ENCODE measurements at places on chromosomes 3 and 15.

DNA sequence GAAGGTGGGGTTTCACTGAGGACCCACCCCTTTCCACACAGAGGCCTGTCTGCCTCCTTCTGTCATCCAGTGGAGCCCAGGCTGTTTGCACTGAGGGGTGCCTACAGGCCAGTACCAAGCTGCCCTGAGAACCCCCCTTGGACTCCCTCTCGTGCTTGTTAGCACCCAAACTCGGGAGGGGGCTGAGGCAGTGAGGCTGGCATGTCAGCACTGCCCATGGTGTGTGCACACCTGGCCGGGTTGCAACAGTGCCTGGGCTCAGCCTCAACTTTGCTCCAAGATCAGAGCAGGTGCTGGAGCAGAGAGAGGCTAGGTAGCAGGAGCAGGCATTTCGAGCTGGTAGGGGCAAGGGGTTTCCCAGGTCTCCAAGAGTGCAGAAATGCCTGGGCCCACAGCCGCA, 90.0 kb downstream of the PIK3R4 start:
- no peak for DNase-seq

- DNase-seq: peak; percentile 42
These were observed 218.5 kb downstream of the BBX start for GRCh38 chr3:107740992-107741896.

GRCh38 chr3:9247361-9247940, 2.0 kb downstream of the SRGAP3 start:
- no peak for DNase-seq

DNA sequence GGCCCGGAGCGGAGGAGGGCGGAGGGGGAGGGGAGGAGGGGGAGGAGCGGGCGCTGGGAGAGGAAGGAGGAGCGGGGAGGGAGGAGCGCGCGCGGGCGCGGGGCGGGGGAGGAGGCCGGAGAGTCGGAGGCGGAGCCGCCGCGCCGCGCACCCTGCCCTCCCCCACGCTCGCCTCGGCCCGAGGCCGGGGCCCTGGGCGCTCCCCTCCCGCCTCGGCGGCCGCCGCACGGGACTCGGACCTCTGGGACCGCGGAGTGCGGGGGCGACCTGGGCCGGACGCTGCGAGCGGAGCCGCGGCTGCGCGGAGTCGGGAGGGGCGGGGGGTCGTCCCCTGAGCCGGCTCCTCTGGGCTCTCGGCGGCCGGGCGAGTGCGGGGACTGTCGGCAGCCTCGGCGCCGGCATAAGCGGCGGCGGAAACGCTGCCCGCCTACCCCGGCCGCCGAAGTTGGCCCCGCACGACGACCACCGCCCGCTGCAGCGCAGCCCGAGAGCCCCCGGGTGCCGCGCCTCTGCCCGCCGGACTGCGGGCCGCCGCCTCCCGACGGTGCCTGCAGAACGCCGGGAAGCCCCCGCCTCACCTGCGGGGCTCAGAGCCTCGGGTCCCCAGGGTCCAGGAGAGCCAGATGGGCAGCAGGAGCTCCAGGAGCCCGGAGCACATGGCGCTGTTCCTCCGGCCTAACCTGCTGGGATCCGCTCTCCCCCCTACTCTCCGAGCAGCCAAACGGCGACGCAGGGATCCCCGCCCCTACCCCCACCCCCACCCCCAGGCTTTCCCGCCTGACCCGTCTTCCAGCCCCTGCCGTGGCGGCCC, 406 bp upstream of the GABRB3 start:
- no peak for DNase-seq

DNA sequence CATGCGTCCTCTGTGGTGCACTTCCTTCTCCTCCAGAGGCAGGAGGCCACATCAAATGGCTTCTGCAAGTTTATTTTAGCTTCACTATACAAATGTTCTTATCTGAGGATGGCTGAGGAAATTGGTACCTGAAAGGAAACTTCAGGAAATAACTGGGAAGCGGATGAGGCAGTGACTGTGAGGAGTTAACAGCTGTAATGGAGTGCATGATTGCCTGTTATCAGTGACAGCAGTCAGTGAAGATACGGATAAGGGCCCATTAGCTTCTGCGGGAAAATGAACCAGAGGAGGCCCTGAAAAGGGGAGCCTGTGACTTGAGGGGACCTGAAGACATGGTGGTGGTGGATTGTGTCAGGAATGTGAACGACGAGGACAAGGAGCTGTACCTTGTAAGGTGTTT, 51.8 kb downstream of the SPATA16 start:
- no peak for DNase-seq

- DNase-seq: no peak
These were observed 27.0 kb upstream of the CAPN3 start for GRCh38 chr15:42332331-42332730.

DNA sequence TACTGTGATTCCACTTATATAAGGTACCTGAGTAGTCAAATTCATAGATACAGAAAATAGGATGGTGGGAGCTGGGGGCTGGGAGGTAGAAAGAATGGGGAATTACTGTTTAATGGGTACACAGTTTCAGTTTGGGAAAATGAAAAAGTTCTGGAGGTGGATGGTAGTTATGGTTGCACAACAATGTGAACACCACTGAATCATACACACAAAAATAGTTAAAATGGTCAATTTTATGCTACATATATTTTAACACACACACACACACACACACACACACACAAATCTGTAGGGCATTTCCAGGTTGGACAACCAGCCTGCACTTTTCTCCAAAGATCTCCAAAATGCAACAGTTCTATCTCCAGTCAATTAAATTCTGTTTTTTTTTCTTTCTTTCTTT, 1.4 kb downstream of the CCDC32 start:
- no peak for DNase-seq

DNA sequence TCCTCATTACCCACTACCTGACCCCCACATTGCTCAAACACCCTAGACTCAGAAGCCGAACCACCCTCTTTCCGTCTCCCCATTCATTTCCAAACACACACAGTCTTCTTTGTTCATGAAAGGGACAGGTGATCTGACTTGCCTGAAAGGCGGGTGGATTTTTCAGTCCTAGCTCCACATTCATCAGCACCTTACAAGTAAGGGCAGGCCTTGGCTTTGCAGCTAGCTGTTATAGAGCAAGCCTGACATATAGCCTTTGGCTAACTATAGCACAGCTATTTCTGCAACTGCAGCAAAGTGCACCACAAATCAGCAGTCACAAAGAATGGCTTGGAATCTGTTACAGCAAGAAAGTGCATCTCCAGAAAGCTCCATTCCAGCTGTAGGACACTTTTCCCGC, 139.8 kb downstream of the XXYLT1 start:
- DNase-seq: no peak

- peak; percentile 5 for DNase-seq
These were observed 32.0 kb downstream of the AADACL2 start for GRCh38 chr3:151765685-151766084.

DNA sequence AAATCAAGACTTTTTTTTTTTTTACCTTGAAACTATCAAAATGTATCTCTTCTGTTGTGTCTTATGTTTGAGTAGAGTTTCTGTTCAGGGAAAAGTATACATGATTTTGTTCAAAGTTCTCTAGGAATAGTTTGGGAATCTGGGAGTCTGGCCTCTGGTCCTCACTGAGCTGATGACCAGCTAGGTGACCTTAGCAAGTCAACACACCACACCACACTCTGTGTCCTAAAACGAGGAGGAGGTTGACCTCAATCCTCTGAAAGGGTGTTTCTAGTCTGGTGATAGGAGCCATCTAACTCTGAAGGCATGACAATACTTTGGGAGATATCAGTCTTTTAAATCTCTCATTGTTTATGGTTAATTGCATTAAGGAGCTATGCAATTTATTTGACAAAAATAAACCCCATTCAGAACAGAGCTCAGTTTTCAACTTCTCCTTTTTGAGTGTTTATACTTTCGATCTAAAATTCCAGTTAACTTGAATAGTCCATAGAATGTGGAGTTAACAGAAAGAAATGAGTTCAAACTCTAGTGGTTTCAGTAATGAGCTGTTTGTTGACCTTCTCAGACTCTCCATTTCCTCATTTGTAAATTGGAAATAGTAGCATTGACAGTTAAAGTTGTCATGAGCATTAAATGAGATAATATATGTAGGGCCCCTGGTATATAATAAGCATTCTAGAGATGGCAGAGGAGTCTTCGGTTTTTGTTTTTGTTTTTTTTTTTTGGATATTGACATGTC, 112.2 kb upstream of the LRRN1 start:
- DNase-seq: no peak

DNA sequence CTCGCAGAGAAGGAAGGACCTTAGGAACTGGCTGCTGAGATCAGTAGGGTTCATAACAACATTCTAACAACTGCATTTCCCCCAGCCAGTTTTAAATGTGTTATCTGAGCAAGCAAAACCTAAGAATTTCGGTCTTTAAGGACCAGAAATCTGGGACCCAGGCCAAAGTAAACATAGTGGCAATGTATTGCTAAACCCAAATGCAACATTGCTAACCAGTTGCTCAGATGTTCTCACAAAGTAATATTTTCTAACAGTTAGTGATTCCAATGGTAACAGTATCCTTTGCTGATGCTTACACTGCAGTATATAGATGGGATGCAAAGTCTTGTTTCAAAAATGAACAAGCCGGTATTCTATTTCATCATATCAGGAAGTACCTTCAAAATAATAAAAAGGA, 254.3 kb downstream of the RYR3 start:
- DNase-seq: no peak

DNA sequence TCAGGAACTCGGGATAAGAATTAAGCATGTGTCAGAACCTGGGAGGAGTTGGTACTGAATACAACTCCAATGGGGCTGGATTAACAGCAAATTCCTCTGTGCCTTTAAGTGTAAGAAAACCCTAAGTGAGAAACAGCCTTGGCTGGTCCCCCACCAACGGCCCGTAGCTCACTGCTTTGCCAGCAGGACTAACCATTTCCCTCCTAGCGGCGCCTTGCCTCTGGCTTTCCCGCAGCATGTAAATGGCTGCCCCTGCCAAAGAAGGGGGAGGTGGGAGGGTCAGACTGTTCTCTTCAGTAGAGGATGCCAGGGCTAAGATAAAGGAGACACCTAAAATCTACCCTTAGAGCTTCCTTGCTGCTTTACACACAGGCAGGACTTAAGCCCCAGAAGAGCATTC, 51.0 kb upstream of the SH3GL3 start:
- no peak for DNase-seq

GRCh38 chr3:172915911-172916514, 165.5 kb downstream of the ECT2 start:
- peak; percentile 11 for DNase-seq

GRCh38 chr15:60406513-60407414, 9.0 kb upstream of the ANXA2 start:
- DNase-seq: no peak

DNA sequence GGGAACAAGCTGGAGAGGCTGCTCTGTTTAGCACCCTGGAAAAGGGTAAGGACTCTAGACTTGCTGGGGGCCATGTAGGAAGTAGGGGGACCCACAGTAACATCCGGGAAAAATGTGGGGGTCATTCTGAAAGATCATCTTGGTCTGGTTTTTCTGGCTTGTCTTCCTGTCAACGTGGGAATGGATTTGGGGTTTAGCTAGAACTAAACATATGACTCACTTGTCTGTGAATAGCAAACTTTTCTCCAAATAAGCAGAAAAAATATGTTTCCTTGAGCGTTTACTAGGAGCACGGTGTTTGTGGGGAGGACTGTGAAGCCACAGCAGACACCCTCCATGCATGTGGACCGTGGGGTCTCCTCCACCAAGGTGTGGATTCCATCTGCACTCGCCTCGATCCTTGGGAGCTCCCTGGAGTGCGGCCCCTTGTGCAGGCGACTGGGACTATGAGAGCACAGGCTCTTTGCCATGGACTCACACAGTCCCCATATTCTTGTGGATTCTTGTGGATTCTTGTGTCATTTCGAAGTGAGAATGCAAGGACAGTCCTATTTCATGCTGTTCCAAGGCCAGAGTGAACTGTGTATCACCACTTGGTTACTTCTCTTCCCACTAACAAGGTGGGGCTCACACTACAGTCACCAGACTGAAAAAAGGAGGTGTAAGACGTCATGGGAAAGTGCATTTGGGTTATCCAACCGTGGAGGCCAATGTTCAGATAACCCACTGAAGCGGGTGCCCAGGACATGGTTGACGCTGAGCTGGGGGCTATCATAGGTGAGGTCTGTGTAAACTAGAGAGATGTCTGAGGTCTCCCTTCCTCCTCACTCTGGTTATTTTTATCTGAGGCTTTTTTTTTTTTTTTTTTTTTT, 25.5 kb downstream of the PGPEP1L start:
- no peak for DNase-seq

- DNase-seq: no peak
These were observed 9.0 kb downstream of the ARPP21 start for GRCh38 chr3:35648347-35648746.

DNA sequence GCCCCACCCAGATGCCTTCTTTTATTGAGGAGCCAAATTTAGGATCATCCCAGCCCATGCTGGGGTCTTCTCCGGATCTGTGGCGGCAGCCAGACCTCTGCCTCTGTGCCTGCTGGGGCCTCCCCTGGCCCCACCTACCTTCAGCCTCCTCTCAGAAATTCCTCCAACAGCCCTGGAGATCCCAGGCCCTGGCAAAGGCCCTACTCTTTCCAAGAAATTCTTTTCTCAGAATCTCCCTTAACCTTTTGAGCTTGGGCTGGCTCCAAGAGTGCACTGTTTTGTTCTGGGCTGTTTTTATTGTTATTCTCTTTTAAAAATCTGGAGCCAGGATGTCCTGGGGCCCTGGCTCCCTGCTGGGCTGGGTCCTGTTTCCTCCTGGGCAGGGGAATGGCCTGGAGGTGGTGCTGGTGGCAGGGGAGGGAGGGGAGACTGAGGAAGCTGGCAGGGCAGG, 57.8 kb downstream of the GRIP2 start:
- no peak for DNase-seq

DNA sequence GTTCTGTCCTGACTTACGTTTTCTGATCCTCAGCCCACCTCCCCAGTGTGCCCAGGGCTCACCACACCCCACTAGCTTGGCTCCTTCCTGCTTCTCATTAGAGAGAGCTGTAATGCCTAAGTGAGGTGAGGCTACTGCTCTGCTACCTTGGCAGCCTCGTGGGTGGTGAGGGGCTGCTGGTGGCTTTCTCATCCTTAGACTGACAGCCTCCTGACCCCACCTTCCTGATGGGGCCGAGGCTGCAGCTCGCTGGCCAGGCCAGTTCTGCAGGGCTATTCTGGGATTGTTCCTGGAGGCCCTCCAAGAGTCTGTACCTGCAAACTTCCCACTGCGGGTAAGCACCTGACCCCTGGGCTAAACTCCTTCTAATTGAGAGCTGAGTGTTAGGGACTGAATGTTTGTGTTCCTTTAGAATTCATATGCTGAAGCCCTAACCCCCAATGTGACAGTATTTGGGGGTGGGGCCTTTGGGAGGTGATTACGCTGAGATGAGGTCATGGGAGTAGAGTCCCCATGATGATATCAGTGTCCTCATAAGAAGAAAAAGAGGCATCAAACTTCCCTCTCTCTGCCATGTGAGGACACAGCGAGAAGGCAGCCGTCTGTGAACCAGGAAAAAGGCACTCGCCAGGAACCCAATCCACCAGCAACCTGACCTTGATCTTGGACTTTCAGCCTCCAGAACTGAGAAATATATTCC, 38.1 kb upstream of the IQSEC1 start:
- DNase-seq: peak; percentile 60

- DNase-seq: no peak
These were observed 7.6 kb upstream of the MUSTN1 start for GRCh38 chr3:52842424-52842823.
